HFF-Myc (cell line): ENCODE measurements at places on chromosomes 6 and 20.

GRCh38 chr6:28474441-28475219 lies 31.3 kb upstream of the ZSCAN23 start:
- peak; percentile 82 for DNase-seq

- no peak for DNase-seq
Observed at GRCh38 chr6:50180646-50181045, 130.9 kb upstream of the DEFB112 start.

- no peak for DNase-seq
Observed at GRCh38 chr6:147437615-147438014, 70.9 kb upstream of the SAMD5 start.

- DNase-seq, result no peak
Observed at GRCh38 chr20:24632581-24632980, 163.2 kb downstream of the SYNDIG1 start.

- DNase-seq, result no peak
Observed at GRCh38 chr20:33676121-33676520, 1.9 kb upstream of the NECAB3 start.

- DNase-seq, result no peak
Observed at GRCh38 chr6:11206576-11206975, 25.9 kb downstream of the NEDD9 start.

DNA sequence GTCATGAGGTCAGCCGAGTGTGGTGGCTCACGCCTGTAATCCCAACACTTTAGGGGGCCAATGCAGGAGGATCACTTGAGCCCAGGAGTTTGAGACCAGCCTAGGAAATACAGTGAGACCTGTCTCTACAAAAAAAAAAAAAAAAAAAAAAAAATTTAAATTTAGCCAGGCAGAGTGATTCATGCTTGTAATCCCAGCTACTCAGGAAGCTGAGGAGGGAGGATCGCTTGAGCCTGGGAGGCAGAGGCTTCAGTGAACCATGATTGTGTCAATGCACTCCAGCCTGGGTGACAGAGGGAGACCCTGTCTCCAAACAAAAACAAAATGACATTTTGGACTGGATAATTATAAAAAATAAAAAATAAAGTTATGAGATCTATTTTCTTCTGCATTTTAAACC lies 56.2 kb downstream of the ADGRF1 start:
- no peak for DNase-seq

DNA sequence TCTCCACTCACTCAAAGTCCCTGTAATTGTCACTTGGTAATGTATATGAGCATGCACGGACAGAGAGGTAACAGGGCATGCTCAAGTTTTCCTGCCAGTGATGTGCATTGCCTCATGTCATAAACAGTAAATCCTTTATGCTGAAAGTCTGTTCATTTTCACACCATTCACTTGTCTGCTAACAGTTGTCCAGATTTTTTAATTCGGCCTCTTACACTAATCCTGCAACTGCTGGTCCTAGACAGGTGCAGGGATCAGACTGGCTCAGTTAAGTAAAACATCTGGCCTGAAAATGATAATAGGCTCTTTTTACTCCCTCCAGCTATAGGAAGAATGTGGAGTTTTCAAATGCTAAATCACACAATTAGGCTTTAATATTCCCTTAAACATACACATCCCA lies 185.4 kb upstream of the VGLL2 start:
- no peak for DNase-seq
